ENCODE measurements at places on chromosomes 4 and X. TPM values are rescaled to one million over a fixed set of nuclear protein-coding genes. Genes with fewer than 3 reads are reported as not detected.

- DNase-seq = peak; percentile 39
Observed at GRCh38 chr4:65669111-65670019, 924 bp downstream of the EPHA5 start.

- DNase-seq = no peak
Observed at GRCh38 chrX:14357314-14357713, 172.0 kb upstream of the GLRA2 start.

The CLDN34 gene
- total RNA-seq = 0.50 TPM

DNA sequence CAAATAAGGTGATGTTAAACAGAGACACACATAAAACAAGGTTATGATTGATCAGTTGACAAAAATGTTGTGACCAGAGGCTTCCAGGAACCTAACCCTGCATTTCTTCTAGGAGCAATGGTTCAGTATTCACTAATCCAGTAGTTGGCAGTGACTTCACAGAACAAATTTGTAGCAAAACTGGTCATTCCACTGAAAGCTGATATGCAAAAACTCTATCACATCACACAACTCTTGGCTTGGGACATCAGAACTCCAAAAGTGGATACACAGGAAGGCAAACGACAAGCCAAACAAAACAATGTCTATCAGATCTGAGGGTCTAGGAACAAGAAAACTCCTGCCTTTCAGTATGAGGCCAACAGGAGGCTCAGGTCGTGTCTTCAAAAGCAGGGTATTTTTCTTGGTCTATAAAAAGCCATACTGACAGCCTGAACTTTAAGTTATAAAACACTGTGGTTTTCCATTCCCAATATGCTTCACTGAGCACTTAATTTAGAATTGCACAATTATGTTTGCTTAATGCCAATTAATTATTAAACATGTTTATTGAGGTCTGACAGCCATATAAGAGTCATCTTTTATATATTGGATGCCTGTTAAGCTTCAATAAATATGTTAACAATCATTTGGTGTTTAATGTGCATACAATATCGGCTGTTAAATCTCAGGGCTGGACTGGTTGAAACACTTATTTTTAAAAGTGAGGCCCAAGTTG lies 45.6 kb downstream of the SOD3 start:
- no peak for DNase-seq

- no peak for DNase-seq
Observed at GRCh38 chrX:131843987-131844386, 179.1 kb upstream of the STK26 start.

DNA sequence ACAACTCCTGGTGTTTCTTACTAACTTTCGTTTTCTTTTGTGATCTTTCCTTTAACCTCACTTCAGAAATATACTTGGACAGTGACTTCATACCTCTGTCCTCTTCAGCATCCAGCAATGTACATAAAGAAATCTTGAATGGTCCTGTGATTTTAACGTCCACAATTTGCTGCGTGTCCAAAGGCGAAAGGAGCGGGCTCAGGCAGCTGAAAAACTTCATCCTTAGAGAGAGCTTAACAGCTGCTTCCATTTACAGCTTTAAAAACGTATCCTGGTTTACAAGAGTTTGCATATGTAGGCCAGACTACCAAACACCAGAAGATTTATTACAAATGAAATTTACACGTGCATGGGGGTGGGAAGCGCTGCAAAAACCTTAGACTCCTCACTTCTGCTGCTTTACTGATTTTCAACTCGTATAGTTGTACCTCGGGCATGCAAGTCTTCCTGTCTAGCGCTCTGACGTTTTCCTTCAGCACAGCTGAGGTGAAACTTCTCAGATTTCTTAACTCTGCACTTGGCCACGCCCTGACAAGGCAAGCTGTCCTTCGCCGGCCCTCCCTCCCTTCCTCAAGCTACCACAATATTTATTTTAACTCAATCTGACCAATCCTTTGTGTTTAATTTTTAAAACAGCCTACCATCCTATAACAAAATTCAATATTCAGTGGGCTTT lies 406.4 kb downstream of the FAM47A start:
- peak; percentile 22 for DNase-seq

- DNase-seq = no peak
Observed at GRCh38 chr4:152467101-152467500, 68.8 kb downstream of the FBXW7 start.

The CCDC160 gene
- 0.38 TPM for total RNA-seq

The ARAP2 gene
- 74.5 TPM for total RNA-seq

- peak; percentile 66 for DNase-seq
Observed at GRCh38 chrX:31266203-31267076, 194.6 kb upstream of the FTHL17 start.

The ARMCX2 gene
- 24.8 TPM for total RNA-seq
